H4 (cell line): ENCODE measurements at places on chromosomes 2 and 18. TPM values are rescaled to one million over a fixed set of nuclear protein-coding genes. Genes with fewer than 3 reads are reported as not detected.
A peak's percentile ranks its signal among the peaks of the same experiment; 100 is the strongest.

C2orf72 gene
- total RNA-seq = 0.75 and 1.4 TPM in 2 replicates

DNA sequence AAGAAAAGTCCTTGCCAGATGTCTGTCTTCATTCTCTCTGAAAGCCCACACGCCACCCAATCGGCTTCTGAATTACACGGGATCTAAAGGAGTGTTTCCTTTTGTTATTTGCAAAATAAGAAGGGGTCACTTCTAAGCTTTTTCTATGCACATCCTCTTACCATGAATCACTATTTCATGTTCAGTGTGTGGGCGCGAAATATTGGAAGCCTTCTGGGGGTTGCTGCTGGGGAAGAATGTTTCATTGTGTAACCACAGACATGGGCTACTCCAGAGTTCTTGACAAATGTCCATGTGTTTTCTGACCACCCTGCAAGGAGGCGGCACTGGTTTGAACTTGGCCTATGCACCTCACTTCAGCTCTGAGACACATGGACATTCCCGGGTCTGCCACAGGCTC is 133.6 kb upstream of the APCDD1 start:
- DNase-seq = no peak

DNA sequence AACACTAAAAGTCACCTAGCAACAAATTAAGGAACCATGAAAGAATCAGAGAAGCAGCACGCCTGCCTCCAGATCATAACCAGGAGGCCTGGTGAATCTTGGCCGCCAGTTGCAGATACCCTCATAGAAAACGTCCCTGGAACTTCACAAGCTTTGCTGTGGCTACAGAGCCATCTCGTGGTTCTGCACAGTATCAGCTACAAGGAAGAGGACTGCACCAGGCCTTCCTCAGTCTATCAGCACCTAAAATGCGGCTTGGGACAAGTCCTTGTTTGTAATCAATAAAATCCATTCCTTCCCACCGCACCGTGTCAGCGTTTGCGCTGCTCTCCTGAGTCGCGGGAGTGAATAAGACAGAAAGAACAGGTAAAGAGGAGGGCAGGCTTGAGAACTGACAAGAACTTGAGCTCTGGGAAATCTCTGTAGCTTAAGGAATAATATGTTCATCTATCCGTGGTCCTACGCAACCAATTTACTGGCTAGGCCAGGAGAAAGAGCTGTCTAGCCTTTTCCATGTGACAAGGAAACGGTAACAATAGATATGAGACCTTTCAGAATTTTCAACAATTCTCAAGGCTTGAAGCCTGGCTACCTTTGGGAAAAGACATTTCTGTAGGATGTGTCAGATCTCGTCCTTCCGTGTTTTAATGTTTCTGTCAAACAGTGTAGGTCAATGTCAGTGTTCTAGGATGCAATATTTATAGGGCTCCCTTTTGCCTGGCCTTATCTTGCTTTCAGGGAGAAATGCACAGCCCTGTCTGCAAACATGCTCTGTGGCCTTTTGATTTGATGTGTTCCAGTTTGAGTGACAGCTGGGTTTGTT is 128.5 kb upstream of the RAB12 start:
- DNase-seq = peak; percentile 54

TPO gene
- not detected in 2 replicates for total RNA-seq

MTCL1 gene
- total RNA-seq = 5.7 and 11.1 TPM in 2 replicates

ARHGEF4 gene
- 1.2 and 1.4 TPM in 2 replicates for total RNA-seq
